ENCODE measurements at places on chromosomes 5 and 9. TPM values are rescaled to one million over a fixed set of nuclear protein-coding genes. Genes with fewer than 3 reads are reported as not detected.
A peak's percentile ranks its signal among the peaks of the same experiment; 100 is the strongest.

LPAR1 gene
- 12.7 TPM for total RNA-seq

- DNase-seq = no peak
Measured at GRCh38 chr5:96214442-96215197, 218.4 kb downstream of the PCSK1 start.

DNA sequence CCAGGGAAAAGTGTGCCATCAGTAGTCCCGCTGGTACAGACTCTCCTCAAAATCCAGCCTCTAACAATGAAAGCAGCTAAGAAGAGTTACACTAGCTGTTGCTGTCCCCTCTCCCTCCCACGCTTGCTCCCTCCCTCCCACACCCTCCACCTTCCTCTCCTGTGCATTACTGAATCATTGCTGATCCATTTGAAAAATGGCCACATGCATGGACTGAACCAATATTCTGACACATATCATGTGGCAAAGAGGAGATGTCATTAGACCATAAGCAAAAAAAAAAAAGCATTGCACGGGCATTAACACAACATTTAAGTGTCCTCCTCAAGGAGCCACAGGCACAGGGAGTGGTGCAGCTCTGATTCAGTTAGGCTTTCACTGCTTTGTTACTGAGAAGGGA lies 37.9 kb downstream of the LHFPL2 start:
- no peak for DNase-seq

- DNase-seq = no peak
Measured at GRCh38 chr5:56207537-56207936, 25.6 kb downstream of the ANKRD55 start.

GRCh38 chr9:31089549-31090221 lies 1294.8 kb upstream of the ACO1 start:
- no peak for DNase-seq

HSPB3 gene
- 596 TPM for total RNA-seq

DNA sequence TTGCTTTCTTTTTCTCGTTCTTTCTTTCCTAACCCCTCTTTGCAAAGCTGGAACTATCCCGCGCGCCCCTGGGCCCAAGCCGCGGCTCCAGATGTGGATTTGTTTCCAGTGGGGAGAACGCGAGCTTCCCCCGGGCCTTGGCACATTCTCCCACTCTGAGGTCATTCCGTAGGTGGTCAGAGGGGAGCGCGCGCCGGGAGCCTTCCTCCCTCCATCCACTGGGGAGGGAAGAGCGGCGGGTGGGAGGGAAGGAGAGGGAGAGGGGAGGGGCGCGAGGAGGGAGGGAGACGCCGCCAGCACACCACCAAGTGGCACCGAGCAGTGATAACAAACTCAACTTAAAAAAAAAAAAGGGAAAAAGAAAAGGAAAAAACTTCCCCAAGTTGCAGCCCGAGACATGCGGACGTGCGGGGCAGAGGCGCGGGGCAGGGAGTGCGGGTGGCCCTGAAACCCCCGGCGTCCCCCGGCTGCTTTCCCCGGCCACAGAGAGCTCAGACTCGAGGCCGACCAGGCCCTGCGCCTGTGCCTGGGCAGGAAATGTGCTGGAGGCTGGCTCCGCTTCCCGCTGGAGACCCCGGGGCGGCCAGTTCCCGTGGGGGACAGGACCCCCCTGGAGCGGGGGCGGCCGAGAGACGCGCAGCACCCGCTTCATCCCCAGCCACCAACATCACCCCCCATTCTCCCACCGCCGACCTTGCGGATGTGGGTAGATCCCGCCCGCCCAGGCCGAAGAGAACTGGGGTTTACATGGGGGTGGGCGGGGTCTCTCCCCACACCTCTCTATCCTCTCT lies 3.1 kb downstream of the IER5L start:
- peak; percentile 90 for DNase-seq

- peak; percentile 44 for DNase-seq
Measured at GRCh38 chr9:74499770-74500583, 2.8 kb downstream of the RORB start.

- no peak for DNase-seq
Measured at GRCh38 chr9:79581388-79581787, 9.6 kb downstream of the TLE4 start.

GPR21 gene
- total RNA-seq = not detected

All from Right ventricle myocardium superior (tissue), 1 donor.